CD4-positive, alpha-beta T cell treated with Interleukin-21 for 1 hour (primary cell): ENCODE measurements at places on chromosomes 4 and X.

- DNase-seq, result no peak
Measured at GRCh38 chr4:181264893-181265292, 978.3 kb upstream of the TENM3 start.

DNA sequence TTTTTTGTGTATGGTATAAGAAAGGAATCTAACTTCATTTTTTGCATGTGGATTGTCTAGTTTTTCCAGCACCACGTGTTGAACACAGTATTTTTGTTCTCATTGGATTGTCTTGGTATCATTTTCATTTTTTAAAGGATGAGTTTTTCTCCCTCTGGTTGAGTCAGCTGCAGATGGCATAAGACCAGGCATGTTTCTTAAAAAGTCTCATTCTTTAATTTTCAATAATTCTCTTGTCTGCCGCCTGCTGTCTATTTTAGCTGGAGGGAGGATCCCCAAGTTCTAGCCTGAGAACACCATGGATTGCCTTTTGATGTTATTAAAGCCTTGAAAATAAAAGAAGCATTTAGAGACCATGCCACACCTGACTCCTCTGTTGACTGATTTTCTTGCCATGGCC lies 263.8 kb downstream of the ARHGAP24 start:
- DNase-seq, result no peak

DNA sequence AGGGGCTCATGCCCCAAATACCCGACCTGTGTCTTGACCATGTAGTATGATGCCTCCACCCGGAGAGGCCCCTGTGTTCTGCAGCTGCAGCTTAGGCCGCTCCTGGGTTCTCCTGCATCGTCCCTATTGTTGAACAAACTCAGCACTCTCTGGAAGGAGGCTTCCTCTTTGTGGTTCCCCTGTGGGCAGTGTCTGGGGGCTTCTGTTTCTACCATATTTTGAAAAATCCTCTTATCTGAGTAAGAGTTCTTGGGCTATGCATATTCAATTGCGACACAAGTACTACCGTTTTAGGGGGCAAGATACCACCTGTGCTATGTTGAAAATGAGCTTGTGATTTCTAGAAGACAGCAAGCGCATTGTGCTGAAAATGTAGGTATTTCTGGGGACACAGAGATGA lies 276.6 kb downstream of the DHRSX start:
- no peak for DNase-seq

- peak; percentile 82 for DNase-seq
Measured at GRCh38 chr4:83282049-83282535, 2.5 kb downstream of the COQ2 start.

DNA sequence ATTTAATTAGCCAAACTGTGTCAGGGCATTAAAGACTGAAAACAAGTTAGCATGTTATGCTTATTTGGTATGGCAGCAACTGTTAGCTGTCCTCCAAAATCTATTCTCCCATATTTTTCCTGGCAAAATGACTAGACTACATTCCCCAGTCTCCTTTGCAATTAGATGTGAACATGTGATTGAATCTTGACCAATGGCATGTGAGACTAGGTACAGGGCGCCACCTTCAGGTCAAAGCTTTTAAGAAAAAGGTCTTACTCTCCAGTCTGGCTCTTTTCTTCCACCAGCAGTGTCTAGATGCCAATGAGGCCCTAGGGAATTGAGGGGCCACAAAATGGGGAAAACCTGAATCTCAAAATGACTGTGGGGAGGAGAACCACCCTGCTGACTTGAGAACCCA lies 408.2 kb downstream of the SMARCA1 start:
- DNase-seq, result no peak

DNA sequence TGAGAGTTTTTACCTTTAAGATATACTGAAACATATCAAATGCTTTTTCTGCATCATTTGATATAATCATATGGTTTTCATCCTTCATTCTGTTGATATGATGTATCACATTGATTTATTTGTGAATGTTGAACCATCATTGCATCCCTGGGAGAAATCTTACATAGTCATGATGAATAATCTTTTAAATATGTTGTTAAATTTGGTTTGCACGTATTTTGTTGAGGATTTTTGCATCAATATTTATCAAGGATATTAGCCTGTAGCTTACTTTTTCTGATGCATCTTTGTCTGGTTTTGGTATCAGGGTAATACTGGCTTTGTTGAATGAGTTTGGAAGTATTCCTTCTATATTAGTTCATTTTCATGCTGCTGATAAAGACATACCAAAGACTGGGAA lies 541.4 kb downstream of the TLL1 start:
- no peak for DNase-seq

- DNase-seq, result no peak
Measured at GRCh38 chrX:94932278-94932965, 1258.4 kb downstream of the FAM133A start.

DNA sequence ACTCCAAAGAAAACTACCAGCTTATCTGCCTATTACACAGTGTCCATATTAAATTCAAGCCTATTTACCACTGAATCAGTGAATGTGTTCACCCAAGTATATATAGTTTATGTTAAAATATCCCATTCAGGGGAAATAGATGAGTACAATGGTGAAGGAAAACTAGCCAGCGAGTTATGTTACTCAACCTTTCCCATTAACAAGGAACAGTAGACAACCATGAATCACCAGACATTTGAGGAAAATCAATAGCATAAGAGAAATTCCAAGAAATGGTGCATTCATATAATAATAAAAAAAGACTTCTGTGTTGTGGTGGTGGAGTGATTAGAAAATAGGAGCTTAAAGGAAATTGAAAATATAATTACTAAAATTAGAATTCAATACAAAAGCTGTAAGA lies 21.3 kb downstream of the IQCM start:
- DNase-seq, result no peak

DNA sequence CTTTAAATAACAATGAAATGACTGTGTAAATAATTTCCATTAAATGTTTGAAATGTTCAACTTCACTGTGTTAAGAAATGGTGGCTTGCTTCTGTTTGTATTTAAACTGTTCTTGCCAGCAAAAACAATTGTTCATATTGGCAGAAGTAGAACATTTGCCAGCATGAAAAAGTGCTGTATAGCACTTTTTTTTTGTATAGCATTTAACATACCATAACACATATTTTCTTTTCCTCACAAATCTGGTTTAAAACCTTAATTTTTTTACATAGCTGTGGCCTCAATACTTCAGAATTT lies 94.1 kb downstream of the COX18 start:
- DNase-seq, result no peak

GRCh38 chr4:41934514-41934900 lies 722 bp upstream of the TMEM33 start:
- no peak for DNase-seq

GRCh38 chr4:150514709-150515108 lies 67.2 kb upstream of the MAB21L2 start:
- DNase-seq, result no peak

GRCh38 chr4:104217526-104217925 lies 277.2 kb downstream of the CXXC4 start:
- DNase-seq, result no peak

GRCh38 chrX:130296297-130296678 lies 27.6 kb upstream of the ZNF280C start:
- no peak for DNase-seq

- DNase-seq, result no peak
Measured at GRCh38 chrX:146109362-146109761, 291.7 kb downstream of the SLITRK2 start.

- peak; percentile 28 for DNase-seq
Measured at GRCh38 chr4:7646384-7647061, 211.8 kb upstream of the PSAPL1 start.

DNA sequence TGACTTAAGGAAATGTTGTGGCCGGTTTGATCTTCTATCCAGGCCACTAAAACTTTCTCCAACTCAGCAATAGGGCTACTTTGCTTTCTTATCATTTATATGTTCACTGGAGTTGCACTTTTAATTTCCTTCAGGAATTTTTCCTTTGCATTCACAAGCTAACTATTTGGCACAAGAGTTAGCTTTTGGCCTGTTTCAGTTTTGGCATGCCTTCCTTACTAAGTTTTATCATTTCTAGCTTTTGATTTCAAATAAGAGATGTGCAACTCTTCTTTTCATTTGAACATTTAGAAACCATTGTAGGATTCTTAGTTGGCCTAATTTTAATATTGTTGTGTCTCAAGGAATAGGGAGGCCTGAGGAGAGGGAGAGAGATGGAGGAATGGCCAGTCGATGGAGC lies 79.8 kb upstream of the TLL1 start:
- no peak for DNase-seq

GRCh38 chrX:125894947-125895346 lies 271.1 kb downstream of the DCAF12L2 start:
- DNase-seq, result no peak

DNA sequence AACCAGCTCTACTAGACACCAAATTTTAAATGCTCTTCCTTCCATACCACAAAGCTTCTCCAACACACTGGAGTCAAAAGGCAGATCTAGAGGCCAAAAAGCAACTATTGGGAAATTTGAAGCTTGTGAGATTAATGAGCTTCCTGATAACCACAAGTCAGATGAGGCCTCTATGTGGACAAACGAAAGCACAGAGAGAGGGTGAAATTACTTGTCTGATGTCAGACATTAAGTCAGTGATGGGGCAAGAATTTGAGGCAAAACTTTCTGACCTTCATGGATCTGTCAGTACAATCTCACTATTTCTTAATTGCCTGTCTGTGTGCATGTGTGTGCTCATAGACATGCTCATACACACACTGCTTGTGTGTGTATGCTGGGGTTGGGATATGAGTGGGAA lies 103.6 kb downstream of the GUCY2F start:
- no peak for DNase-seq

GRCh38 chr4:5999830-6000365 lies 18.3 kb downstream of the C4orf50 start:
- DNase-seq, result no peak

DNA sequence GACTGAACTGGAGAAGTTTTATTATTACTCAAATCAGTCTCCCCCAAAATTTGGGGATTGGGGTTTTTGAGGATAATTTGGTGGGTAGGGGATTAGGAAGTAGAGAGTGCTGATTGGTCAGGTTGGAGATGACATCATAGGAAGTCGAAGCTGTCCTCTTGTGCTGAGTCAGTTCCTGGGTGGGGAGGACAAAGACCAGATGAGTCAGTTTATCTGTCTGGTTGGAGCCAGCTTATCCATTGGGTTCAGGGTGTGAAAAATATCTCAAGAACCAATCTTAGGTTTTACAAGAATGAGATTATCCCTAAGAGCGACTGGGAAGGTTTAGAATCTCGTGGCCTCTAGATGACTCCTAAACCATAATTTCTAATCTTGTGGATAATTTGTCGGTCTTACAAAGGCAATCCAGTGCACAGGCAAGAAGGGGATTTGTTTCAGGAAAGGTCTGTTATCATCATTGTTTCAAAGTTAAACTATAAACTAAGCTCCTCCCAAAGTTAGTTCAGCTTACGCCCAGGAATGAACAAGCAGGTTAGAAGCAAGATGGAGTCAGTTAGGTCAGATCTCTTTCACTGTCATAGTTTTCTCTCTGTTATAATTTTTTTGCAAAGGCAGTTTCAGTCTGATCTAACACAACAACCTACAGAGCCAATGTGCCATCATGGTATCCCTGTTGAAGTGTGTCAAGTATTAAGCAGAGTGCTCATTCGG lies 274.5 kb downstream of the SLC7A11 start:
- no peak for DNase-seq

GRCh38 chrX:125202591-125203248 lies 117.0 kb upstream of the TEX13C start:
- no peak for DNase-seq

DNA sequence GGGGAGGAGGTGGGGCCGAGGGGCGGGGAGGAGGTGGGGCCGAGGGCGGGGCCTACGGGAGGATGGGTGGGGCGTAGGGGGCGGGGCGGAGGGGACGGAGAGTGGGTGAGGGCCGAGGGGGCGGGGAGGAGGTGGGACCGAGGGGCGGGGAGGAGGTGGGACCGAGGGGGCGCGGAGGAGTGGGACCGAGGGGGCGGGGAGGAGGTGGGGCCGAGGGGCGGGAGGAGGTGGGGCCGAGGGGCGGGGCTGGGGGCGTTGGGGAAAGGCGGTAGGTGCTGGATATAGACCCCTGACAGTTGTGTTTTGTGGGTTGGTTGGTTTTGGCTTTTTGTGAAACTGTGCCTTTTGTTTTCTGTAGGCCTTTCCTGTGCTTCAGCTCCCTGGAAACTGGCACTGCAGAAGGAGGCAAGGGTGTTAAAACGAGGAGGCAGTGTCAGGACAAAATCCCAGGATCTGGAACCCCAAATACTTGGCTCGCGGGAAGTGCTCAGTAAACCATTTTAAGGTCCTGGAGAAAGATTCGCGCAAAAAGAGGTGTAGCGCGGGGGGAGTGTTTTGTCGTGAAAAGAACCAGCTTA lies 580 bp upstream of the MMGT1 start:
- peak; percentile 79 for DNase-seq

GRCh38 chr4:54745031-54745770 lies 87.4 kb downstream of the KIT start:
- no peak for DNase-seq

DNA sequence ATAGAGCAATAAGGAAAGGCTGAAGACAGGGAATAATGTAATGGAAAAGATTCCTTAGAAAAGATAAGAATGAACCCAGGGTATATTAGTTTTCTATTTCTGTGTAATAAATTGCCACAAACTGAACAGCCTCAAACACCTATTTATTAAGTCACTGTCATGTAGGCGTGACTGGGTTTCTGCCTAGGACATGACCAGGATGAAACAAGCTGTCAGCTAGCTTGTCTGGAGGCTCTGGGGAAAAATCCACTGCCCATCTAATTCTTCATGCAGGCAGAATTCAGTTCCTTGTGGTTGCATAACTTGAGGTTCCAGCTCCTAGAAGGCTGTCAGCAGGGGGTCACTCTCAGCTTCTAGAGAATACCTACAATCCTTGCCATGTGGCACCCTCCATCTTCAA lies 277.7 kb downstream of the TMA16 start:
- DNase-seq, result no peak

GRCh38 chrX:72305286-72306084 lies at the start of gene CITED1:
Gene CITED1, minus strand, starts transcription at chrX:72305914. Its CDS starts 3,045 bp downstream, at chrX:72302869.
- DNase-seq, result peak; percentile 12

GRCh38 chr4:87783781-87784180 lies 15.6 kb upstream of the IBSP start:
- DNase-seq, result no peak

DNA sequence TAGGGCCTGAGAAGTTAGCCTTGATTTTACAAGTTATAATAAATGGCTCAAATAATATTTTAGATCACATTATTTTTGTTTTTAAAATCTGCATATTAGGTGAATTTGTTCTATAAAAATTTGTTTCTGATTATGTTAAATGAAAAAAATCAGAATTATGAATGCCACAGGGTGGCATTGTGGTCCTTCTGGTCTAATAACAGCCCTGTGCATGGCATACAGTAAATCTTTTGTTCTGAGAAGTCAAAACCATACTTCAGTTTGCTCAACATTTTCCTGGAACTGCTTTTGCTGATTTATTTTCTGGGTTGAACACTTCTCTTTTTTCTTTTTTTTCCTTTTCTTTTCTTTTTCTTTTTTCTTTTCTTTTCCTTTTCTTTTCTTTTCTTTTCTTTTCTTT lies 101.0 kb upstream of the UBQLN2 start:
- no peak for DNase-seq

DNA sequence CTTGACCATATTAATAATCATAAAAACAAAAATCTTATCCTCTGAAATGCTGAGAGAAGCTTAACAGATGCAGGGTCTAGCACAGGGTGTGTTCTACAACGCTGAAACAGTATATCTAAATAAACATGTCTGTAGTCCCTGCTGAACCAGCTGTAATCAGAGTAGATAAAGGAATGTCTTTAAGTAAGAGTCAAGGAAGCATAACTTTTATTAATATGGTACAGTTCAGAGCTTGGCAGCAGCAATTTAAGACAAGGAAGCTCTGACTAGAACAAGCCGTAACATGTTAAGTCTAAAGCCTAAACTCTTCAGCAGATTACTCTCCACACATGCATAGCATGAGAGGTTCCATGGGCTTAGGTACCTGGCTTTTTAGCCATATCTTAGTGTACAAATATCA lies 36.1 kb downstream of the NFKB1 start:
- no peak for DNase-seq
